ENCODE measurements at places on chromosomes 6 and 20. TPM values are rescaled to one million over a fixed set of nuclear protein-coding genes. Genes with fewer than 3 reads are reported as not detected.
A peak's percentile ranks its signal among the peaks of the same experiment; 100 is the strongest.

The THEMIS gene
- 0.41 TPM for total RNA-seq

The LINC00237 gene
- total RNA-seq, result not detected

The HLA-DRB5 gene
- total RNA-seq, result 0.71 TPM

The CDH4 gene
- not detected for total RNA-seq

The PNLDC1 gene
- total RNA-seq, result 0.71 TPM

The SYCP2L gene
- total RNA-seq, result 1.1 TPM

The RBPJL gene
- not detected for total RNA-seq

The RFX6 gene
- not detected for total RNA-seq

The GRM1 gene
- not detected for total RNA-seq

The SULF2 gene
- 63.4 TPM for total RNA-seq

The ZNF831 gene
- 0.71 TPM for total RNA-seq

The CABLES2 gene
- total RNA-seq, result 5.5 TPM

DNA sequence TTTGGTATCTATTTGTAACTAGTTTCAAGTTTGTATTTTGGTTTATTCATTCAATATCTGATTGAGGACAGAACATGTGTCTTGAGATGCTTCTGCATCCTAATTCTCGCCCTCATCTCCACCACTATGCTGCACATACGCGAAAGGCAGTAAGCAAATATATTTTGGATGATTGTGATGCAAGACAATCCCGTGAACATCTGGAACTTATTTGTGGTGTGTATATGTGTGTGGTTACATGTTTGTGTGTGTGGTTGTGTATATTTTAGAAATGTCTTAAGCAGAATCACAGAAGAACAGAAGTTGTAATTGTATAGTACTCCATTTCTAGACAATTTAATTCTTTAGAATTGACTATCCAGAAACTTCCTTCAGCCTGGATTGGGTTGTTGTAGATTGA lies 35.1 kb upstream of the RNF144B start:
- DNase-seq, result no peak

GRCh38 chr20:44862286-44862685 lies 23.2 kb upstream of the YWHAB start:
- no peak for DNase-seq

DNA sequence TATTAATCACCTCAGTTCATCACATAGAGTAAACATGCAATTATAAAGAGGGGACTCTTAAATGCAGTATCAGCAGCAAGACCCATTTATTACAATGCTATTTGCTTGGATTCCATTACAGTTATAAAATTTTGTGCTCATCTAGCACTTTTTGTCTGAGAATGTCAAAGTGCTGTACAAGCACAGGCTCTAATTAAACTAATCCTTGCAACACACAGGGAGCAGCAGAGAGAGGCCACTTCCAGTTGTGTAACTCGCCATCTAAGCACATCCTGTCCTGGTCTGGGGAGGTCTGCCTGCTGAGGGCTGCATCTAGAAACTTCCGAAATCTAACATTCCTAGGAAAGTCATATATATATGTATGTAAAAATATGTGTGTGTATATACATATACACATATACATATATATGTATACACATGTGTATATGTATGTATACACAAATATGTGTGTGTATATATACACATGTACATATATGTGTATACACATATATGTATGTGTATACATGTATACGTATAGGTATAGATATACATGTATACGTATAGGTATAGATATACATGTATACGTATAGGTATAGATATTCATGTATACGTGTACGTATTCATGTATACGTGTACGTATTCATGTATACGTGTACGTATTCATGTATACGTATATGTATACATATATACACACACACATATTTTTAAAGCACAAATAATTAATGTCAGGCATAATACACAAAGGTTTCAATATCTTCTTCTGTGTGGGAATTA lies 136.4 kb upstream of the JARID2 start:
- DNase-seq, result no peak

- no peak for DNase-seq
These were observed 44.4 kb downstream of the ARHGAP18 start for GRCh38 chr6:129665555-129665954.

- DNase-seq, result no peak
These were observed 39.6 kb downstream of the HLA-F start for GRCh38 chr6:29762781-29763214.

- no peak for DNase-seq
These were observed 314.6 kb downstream of the ZFAND3 start for GRCh38 chr6:38133932-38134703.

GRCh38 chr20:6017880-6018279 lies 36.0 kb downstream of the LRRN4 start:
- no peak for DNase-seq

DNA sequence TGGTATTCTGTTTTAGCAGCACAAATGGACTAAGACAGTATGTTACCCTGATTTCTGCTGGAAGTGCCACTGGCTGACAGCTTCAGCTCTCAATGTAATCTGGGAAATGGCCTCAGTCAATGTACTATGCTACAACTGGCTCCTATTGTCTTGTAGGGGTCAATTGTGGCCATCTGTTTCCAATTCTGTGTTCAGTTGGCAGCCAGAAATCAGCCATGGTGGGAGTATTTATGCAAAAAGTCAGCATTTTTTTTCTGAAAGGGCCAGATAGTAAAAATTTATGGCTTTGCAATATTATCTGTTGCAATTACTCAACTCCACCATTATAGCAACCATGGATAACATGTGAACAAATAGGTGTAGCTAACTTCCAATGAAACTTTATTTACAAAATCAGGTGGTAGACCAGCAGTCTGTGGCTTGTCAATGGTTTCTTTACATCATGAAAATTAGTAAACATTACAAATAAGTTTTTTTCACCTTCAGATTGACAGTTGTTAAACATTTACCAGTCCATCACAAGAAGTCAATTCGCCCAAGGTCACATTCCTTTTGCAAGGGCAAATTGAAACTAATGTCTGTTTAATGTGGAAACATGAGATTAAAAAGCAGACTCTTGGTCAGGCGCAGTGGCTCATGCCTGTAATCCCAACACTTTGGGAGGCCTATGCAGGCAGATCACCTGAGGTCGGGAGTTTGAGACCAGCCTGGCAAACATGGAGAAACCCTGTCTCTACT lies 58.3 kb upstream of the TSHZ2 start:
- DNase-seq, result no peak

DNA sequence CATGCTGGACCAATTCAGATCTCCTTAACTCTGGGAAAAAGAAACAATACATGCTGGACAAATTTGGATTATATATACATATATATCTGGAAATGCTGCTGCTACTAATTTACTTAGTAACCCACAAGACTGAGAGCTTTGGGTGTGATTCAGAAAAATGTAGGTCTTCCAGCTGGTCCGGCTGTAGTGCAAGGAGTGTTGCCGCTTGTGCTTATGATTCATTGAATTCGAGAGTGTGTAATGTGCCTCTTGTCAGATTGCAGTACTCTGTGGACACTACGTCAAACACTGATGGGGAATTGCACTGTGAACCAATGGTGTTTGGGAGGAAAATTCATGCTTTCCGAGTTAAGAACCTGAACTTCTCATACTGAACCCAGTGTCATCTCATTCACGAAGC lies 1155.5 kb downstream of the EPHA7 start:
- DNase-seq, result no peak

- no peak for DNase-seq
These were observed 64.0 kb downstream of the KIF13A start for GRCh38 chr6:17923401-17923863.

- DNase-seq, result no peak
These were observed 70.8 kb downstream of the EYA2 start for GRCh38 chr20:46965477-46965876.

DNA sequence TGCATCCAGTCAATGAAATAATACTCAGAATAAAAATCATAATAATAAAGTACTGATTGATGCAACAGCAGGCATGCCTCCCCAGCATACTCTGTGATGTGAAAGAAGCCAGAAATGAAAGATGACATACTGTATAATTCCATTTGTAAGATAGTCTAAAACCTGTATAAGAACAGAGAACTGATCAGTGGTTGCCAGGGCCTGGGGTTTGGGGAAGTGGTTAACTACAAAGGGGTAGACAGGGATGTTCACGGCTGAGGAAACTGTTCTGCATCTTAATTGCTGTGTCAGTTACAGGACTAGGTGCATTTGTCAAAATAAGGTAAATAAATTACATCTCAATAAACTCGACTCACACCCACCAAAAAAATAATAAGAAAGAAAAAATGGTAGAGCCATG lies 81.3 kb upstream of the BMP2 start:
- no peak for DNase-seq

GRCh38 chr6:13733178-13733887 lies 21.7 kb upstream of the RANBP9 start:
- peak; percentile 98 for DNase-seq

DNA sequence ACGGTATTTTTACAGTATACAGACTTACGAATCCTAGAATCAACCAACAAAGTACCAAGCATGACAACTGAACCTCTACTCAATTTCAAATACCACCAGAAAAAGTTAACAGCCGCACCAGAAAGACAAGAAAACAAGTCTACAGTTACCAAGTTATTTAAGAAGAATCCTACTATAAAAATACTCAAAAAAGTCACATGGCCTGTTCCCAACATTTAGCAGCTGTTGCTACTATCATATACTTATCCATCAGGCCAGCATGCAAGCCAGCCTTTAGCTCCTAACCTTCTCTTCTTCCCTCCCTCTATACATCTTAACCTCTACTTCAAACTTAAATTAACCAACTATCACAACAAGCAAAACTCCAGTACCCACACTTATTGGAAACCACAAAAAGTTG lies 1.9 kb downstream of the SYNCRIP start:
- DNase-seq, result no peak

DNA sequence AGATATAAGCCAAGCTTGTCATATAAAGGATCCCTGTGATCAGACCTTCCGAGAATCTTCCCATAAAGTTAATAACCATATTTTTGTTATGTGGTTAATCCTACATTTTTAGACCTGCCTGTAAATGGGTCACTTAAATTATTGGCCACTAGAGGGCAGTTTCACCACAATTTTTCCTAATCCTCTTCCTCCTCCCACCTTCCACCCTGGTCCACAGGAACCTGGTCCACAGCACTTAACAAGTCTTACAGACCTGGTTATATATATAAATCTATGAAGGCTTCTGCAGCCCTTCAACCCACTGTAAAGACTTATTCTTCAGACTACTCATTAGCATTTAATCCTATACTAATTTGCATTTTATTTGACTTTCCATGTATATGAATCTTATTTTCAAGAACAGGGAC lies 28.3 kb downstream of the MRS2 start:
- DNase-seq, result no peak

- no peak for DNase-seq
These were observed 125.2 kb upstream of the MAP3K7 start for GRCh38 chr6:90712114-90712513.

Data from sigmoid colon (tissue), 7 donors.